HFFc6 (cell line): ENCODE measurements at places on chromosomes 13 and 19.

- peak overlapping the region; percentile 93; the same call in 1 of the 2 replicates for H3K4me3 ChIP-seq
- no peak overlapping the region for H3K27ac ChIP-seq
- peaks cover 21% of the 10 kb centered on the region for H3K4me1 ChIP-seq
- no peaks in the 10 kb centered on the region for H3K27me3 ChIP-seq
These were observed 1.6 kb downstream of the ZNF730 start for GRCh38 chr19:23118400-23118799.

DNA sequence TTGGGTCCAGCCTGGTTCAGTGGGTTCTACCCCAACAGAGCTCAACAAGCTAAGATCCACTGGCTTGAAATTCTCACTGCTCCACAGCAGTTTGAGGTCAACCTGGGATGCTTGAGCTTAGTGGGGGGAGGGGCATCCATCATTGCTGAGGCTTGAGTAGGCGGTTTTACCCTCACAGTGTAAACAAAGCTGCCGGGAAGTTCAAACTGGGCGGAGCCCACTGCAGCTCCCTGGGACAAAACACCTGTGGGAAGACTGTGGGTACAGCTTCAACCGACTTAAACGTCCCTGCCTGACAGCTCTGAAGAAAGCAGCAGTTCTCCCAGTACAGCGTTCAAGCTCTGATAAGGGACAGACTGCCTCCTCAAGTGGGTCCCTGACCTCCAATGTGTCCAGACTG, 1161.9 kb downstream of the UQCRFS1 start:
- no peaks in the 10 kb centered on the region for H3K4me1 ChIP-seq
- peaks cover 5% of the 10 kb centered on the region; the same call in 1 of the 2 replicates for H3K36me3 ChIP-seq
- H3K4me3 ChIP-seq: no peak overlapping the region
- H3K27me3 ChIP-seq: no peaks in the 10 kb centered on the region

GRCh38 chr13:111486801-111487200, 166.4 kb downstream of the TEX29 start:
- H3K36me3 ChIP-seq: 0 out of 2 replicates have a peak, but pooled peaks cover 5% of the 10 kb centered on the region
- no peaks in the 10 kb centered on the region for H3K27me3 ChIP-seq
- no peak for DNase-seq
- H3K27ac ChIP-seq: no peak overlapping the region

GRCh38 chr13:68076046-68076445, 845.9 kb upstream of the PCDH9 start:
- DNase-seq: no peak
- no peaks in the 10 kb centered on the region; the same call in 1 of the 2 replicates for H3K27me3 ChIP-seq

GRCh38 chr13:43150369-43151207, 127.2 kb downstream of the DNAJC15 start:
- peaks cover 4% of the 10 kb centered on the region for H3K27me3 ChIP-seq
- peaks cover 35% of the 10 kb centered on the region for H3K4me1 ChIP-seq
- H3K36me3 ChIP-seq: no peaks in the 10 kb centered on the region
- DNase-seq: no peak

GRCh38 chr13:42981317-42981716, 10.7 kb downstream of the EPSTI1 start:
- H3K4me1 ChIP-seq: peaks cover 7% of the 10 kb centered on the region; the same call in 1 of the 2 replicates
- no peak overlapping the region for H3K4me3 ChIP-seq
- no peaks in the 10 kb centered on the region for H3K27me3 ChIP-seq
- H3K36me3 ChIP-seq: no peaks in the 10 kb centered on the region
- no peak for DNase-seq
- no peak overlapping the region for H3K27ac ChIP-seq

- H3K27me3 ChIP-seq: peaks cover 3% of the 10 kb centered on the region
- no peaks in the 10 kb centered on the region; the same call in 1 of the 2 replicates for H3K36me3 ChIP-seq
- peak overlapping the region; percentile 93 for H3K4me3 ChIP-seq
- peak; percentile 50 for DNase-seq
These were observed 5.2 kb upstream of the LMNB2 start for GRCh38 chr19:2461751-2462634.

- H3K4me1 ChIP-seq: peaks cover 20% of the 10 kb centered on the region
- H3K27ac ChIP-seq: no peak overlapping the region
- DNase-seq: no peak
These were observed 2.9 kb upstream of the RCN3 start for GRCh38 chr19:49524812-49525455.

DNA sequence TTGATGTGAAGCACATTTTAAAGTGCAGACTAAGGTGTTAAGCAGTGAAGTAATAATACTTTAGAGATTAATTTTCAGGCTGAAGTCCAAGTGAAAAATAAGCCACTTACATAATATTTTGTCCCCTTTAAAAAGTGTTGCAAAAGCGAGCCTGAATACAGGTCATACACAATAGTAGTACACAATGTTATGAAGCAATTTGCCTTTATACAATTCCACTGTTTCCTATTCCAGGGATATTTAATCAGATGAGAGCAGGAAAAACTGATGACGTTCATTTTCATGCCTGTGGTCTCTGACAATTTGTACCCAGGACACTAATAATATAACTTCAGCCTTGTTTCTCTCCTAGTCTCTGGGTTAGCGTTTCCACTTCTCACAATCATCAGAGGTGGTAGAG, 916.7 kb downstream of the PCDH9 start:
- DNase-seq: no peak
- H3K36me3 ChIP-seq: no peaks in the 10 kb centered on the region
- H3K4me1 ChIP-seq: peaks cover 21% of the 10 kb centered on the region
- H3K27ac ChIP-seq: peak overlapping the region; percentile 8; the same call in 1 of the 2 replicates
- no peak overlapping the region for H3K4me3 ChIP-seq

DNA sequence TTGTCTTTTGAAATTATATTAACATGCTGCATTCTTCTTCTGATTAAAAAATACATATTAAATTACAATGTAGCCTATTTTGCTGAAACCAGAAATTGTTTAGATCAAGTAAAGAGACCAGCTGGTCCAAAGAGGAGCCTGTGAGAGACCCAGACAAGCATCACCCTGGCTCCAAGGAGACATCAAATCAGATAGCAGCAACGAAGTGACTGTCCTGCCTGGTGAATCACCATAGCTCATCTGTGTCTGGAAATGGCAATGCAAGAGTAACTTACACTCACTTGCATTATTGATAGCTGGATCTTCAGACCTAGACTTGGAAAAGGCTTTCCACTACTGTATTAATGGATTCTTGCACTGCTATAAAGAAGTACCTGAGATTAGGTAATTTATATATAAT, 169.1 kb downstream of the KCTD12 start:
- peak; percentile 68 for DNase-seq
- no peak overlapping the region for H3K27ac ChIP-seq
- peaks cover 28% of the 10 kb centered on the region for H3K4me1 ChIP-seq

DNA sequence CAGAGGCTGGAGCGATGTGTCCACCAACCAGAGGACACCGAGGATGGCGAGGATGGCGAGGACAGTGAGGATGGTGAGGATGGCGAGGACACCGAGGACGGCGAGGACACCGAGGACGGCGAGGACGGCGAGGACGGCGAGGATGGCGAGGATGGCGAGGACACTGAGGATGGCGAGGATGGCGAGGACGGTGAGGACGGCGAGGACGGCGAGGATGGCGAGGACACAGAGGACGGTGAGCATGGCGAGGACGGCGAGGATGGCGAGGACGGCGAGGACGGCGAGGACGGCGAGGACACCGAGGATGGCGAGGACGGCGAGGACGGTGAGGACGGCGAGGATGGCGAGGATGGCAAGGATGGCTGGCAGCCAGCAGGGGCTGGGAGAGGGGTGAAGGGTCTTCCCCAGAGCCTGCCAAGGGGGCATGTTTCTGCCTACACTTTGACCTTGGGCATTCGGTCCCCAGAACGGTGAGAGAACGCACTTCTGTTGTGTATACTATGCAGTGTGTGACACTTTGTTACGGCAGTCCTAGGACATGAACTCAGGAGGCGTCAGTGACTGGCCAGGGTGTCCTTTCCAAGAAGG, 44.4 kb upstream of the ATP11A start:
- no peaks in the 10 kb centered on the region for H3K4me1 ChIP-seq
- peaks cover 12% of the 10 kb centered on the region; the same call in 1 of the 2 replicates for H3K27me3 ChIP-seq
- DNase-seq: no peak
- H3K36me3 ChIP-seq: no peaks in the 10 kb centered on the region; the same call in 1 of the 2 replicates
